ENCODE measurements at places on chromosomes 5 and 9. TPM values are rescaled to one million over a fixed set of nuclear protein-coding genes. Genes with fewer than 3 reads are reported as not detected.
A peak's percentile ranks its signal among the peaks of the same experiment; 100 is the strongest.

- DNase-seq = no peak
Observed at GRCh38 chr5:32850817-32851496, 139.8 kb downstream of the NPR3 start.

GRCh38 chr5:56147106-56147505 lies 86.0 kb downstream of the ANKRD55 start:
- no peak for DNase-seq

DNA sequence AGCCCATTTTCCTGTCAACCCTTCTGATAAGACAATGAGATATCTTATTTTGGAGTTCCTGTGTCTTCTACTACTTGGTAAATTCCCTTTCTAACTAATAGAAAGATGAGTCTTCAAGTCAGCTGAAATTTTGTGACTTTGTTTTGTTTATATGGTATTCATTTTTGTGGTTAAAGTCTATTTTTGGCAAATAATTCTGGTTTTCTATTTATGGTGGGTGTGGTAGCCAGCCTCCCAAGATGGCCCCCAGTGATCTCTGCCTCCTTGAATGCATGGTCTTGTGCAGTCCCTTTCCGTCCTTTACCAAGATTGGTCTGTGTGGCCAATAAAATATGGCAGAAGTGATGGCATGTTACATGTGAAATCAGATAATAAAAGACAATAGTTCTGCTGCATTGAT lies 91.5 kb downstream of the NR3C1 start:
- no peak for DNase-seq

GRCh38 chr5:68343421-68343826 lies 127.9 kb downstream of the PIK3R1 start:
- no peak for DNase-seq

- DNase-seq = no peak
Observed at GRCh38 chr9:82784589-82784988, 278.4 kb downstream of the RASEF start.

DNA sequence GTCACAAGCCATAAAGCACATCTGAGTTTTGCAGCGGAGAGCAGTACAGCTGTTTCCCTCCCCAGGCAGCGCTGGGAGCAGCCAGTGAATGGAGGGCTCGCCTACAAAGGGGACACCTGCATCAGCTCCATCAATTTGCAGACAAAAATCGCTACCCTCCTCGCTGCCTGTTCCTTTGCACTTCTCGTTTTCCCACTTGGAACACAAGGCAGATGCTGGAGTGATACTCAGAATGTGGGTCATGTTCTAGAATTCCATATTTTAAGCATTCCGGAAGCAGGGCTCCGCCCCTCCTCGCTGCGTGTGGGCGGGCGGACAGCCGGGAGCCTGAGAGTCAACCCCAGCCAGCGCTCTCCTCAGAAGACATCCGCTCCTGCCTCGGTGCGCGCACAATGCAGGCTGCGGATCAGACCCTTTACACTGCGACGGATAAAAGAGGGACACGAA lies 92.1 kb downstream of the LMNB1 start:
- DNase-seq = peak; percentile 75

GRCh38 chr5:158039441-158039840 lies 180.5 kb upstream of the CLINT1 start:
- no peak for DNase-seq

GRCh38 chr9:135023088-135023785 lies 64.2 kb upstream of the OLFM1 start:
- no peak for DNase-seq

- DNase-seq = no peak
Observed at GRCh38 chr5:137061382-137061781, 437.7 kb downstream of the SPOCK1 start.

- DNase-seq = no peak
Observed at GRCh38 chr9:112000743-112001142, 104.1 kb downstream of the UGCG start.

DNA sequence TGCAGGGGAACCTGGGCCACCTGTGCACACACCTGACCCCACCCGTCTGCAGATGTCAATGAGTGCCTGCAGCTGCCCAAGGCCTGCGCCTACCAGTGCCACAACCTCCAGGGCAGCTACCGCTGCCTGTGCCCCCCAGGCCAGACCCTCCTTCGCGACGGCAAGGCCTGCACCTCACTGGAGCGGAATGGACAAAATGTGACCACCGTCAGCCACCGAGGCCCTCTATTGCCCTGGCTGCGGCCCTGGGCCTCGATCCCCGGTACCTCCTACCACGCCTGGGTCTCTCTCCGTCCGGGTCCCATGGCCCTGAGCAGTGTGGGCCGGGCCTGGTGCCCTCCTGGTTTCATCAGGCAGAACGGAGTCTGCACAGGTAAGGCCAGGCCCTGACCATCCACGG lies 14.5 kb upstream of the ASS1 start:
- DNase-seq = no peak

GRCh38 chr5:117327511-117327910 lies 752.9 kb upstream of the SEMA6A start:
- DNase-seq = no peak

DNA sequence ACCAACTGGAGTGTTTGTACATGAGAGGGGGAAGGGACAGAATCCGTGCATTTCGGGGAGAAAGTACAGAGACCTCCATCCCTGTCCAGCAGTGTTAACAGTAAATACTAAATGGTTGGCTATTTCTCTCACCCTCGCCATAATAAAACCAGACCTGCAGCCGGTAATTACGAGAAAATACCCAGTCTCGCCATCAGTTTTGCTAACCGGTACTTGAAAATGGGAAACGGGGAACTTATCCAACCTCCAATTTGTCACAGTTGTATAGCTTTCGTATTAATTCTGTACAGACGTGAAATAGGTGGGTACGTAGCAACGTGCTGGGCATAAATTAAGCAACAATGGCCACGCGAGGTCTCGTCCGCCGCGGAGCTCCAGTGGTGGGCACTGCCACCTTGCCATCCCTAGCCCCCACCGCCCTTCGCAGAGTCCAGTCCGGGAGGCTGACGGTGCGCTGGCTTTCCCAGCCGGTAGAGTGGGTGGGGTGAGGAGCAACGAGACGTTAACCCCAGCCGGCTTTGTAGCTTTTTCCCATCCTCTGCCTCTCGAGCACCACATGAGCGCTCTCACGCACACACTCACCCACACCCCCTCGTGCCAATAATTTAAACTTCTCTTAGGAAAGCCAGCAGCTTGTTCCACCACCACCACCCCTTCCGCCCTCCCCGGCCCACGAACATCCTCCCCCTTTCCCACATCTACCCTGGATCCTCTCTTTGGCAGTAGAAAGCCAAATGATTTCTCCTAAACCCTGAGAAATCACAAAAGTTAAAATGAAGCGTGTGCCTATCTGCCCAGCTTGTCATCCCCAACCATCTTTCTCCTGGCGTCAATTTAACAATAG lies 1.8 kb downstream of the ELAVL2 start:
- DNase-seq = no peak

GRCh38 chr9:38432922-38433510 lies 8.8 kb upstream of the IGFBPL1 start:
- DNase-seq = no peak

- DNase-seq = no peak
Observed at GRCh38 chr5:82295144-82295543, 17.0 kb upstream of the RPS23 start.

- no peak for DNase-seq
Observed at GRCh38 chr9:113129884-113130283, 20.9 kb upstream of the SLC31A2 start.

GRCh38 chr5:31786090-31786631 lies 147.2 kb downstream of the PDZD2 start:
- DNase-seq = no peak

GRCh38 chr9:99573085-99573484 lies 248.6 kb upstream of the NR4A3 start:
- DNase-seq = no peak

DNA sequence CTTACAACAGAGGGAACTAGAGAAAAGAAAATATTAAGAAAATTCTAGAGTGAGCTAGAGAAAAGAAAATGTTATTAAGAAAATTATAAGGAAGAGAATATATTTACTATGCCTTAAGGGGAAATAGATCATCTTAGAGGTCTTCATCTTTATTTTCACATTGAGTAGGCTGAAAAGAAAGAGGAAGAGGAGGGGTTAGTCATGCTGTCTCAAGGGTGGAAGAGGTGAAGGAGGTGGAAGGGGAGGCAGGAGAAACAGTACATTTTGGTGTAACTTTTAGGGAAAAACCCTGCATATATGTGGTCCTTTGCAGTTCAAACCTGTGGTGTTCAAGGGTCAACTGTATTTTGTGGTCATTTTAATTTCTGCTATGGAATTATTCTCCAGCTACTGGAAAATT lies 46.6 kb downstream of the PPIP5K2 start:
- no peak for DNase-seq

- no peak for DNase-seq
Observed at GRCh38 chr5:148791696-148792095, 34.7 kb upstream of the ADRB2 start.

ANKRD18A gene
- polyA plus RNA-seq = 3.1 TPM

PRUNE2 gene
- polyA plus RNA-seq = 11.7 TPM

IL17B gene
- 1.4 TPM for polyA plus RNA-seq

PTGER4 gene
- 1.9 TPM for polyA plus RNA-seq

SLC6A19 gene
- not detected for polyA plus RNA-seq

PTGES2 gene
- 162 TPM for polyA plus RNA-seq

NUTM2G gene
- polyA plus RNA-seq = 0.02 TPM

IL13 gene
- polyA plus RNA-seq = not detected

PCDHA8 gene
- polyA plus RNA-seq = not detected

MAT2B gene
- polyA plus RNA-seq = 68.2 TPM

GDF9 gene
- polyA plus RNA-seq = 0.18 TPM

AK6 gene
- polyA plus RNA-seq = 36.7 TPM

EPB41L4A gene
- polyA plus RNA-seq = 9.2 TPM

Data from right cardiac atrium (tissue), 5 donors.